Spinal cord (tissue), 10 donors: ENCODE measurements at places on chromosomes 6 and 20. TPM values are rescaled to one million over a fixed set of nuclear protein-coding genes. Genes with fewer than 3 reads are reported as not detected.

The POPDC3 gene
- 9.0 TPM for total RNA-seq

The SLC17A4 gene
- total RNA-seq = not detected

The CST5 gene
- total RNA-seq = not detected

DNA sequence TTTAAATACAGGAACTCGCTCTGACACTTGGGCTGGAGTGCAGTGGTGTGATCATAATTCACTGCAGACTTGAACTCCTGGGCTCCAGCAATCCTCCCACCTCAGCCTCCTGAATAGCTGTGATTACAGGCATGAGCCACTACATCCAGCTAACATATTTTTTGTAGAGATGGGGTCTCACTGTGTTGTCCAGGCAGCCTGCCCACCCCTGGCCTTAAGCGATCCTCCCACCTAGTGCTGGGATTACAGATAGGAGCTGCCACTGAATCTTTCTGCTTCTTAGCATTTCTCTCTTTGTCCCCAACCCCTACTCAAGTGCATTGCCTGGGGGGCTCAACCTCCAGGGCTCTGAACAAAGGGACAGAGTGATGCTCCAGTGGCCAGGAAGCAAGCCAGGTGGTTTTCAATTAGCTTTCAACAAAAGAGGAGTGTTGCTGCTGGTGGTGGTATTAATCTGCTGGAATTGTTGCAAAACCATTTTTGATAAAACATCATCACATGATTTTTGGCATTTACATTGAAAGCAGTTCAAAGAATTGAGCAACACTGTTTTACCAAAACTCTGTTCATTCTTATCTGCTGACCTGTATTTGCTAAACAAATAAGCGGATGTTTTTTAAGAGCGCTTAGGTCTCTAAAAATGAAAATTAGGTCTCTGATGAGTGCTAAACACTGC is 40.4 kb upstream of the BPIFA2 start:
- no peaks in the 10 kb centered on the region for H3K27me3 ChIP-seq
- no peak for DNase-seq
- no peak overlapping the region for H3K27ac ChIP-seq
- no peak overlapping the region for H3K4me3 ChIP-seq
- H3K36me3 ChIP-seq = no peaks in the 10 kb centered on the region
- H3K4me1 ChIP-seq = peaks cover 6% of the 10 kb centered on the region

DNA sequence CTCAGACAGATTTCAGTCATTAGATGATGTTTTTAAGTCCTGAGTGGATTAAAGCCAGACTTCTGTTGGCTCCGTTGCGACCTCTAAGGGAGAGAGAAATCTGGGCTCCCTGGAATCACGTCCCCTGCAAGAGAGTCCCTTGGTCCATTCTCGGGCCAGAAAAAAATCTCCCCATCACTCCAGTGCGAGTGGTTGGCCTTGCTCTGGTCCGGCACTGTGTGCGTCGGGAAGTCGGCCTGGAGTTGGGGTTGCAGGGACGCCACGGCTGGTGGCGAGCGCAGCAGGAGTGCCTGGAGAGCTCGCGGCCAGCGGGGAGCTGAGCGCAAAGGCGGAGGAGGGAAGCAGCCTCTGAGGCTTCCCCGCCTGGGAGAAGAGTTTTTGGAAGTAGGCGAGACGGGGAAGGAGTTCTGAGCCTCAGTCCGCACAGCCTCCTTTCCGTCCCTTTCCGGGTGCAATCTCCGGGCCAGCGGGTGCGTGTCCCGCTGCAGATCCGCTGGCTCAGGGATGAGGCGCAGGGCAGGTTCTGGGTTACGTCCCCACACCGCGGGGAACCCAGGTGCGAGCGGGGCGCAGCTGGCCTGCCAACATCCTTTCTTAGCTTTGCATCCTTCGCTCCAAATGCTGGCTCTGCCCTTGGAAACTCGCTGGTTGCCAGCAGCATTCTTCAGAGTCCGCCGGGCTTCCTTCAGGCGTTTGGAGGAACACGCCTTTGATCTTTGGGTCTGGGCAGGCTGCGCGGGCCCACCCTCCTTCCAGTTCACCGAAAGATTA is 6.8 kb downstream of the TCF21 start:
- DNase-seq = no peak
- no peak overlapping the region for H3K4me3 ChIP-seq
- H3K36me3 ChIP-seq = no peaks in the 10 kb centered on the region
- no peak overlapping the region for H3K27ac ChIP-seq

- H3K4me1 ChIP-seq = peaks cover 9% of the 10 kb centered on the region
- no peak for DNase-seq
- no peak overlapping the region for H3K27ac ChIP-seq
- H3K4me3 ChIP-seq = peak overlapping the region; percentile 27
- H3K36me3 ChIP-seq = no peaks in the 10 kb centered on the region
Measured at GRCh38 chr6:31462026-31462963, 35.6 kb upstream of the MICB start.

GRCh38 chr6:73515204-73515655 is 5.6 kb downstream of the EEF1A1 start:
- DNase-seq = no peak
- H3K4me3 ChIP-seq = no peak overlapping the region
- no peaks in the 10 kb centered on the region for H3K27me3 ChIP-seq
- peaks cover 14% of the 10 kb centered on the region for H3K4me1 ChIP-seq
- peaks cover 27% of the 10 kb centered on the region for H3K36me3 ChIP-seq
- H3K27ac ChIP-seq = peak overlapping the region; percentile 11

DNA sequence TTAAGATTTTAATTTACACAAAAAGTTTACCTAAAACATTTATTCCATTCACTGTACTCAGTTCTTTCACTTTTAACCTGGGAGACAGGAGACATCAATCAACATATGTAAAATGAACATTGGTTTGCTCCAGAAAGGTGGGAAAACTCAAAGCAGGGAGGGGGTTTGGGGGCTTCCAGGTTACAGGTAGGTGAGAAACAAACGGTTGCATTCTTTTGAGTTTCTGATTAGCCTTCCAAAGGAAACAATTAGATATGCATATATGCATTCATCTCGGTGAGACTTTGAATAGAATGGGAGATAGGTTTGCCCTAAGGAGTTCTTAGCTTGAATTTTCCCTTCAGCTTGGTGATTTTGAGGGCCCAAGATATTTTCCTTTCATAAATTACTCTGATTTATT is 38.2 kb upstream of the HDAC2 start:
- DNase-seq = no peak
- no peaks in the 10 kb centered on the region for H3K36me3 ChIP-seq
- H3K27me3 ChIP-seq = no peaks in the 10 kb centered on the region
- H3K4me3 ChIP-seq = no peak overlapping the region
- H3K4me1 ChIP-seq = no peaks in the 10 kb centered on the region
- H3K27ac ChIP-seq = no peak overlapping the region

- H3K4me3 ChIP-seq = no peak overlapping the region
- no peaks in the 10 kb centered on the region for H3K27me3 ChIP-seq
- H3K4me1 ChIP-seq = no peaks in the 10 kb centered on the region
- H3K36me3 ChIP-seq = no peaks in the 10 kb centered on the region
- no peak overlapping the region for H3K27ac ChIP-seq
Measured at GRCh38 chr6:84651583-84651982, 112.8 kb downstream of the TBX18 start.

DNA sequence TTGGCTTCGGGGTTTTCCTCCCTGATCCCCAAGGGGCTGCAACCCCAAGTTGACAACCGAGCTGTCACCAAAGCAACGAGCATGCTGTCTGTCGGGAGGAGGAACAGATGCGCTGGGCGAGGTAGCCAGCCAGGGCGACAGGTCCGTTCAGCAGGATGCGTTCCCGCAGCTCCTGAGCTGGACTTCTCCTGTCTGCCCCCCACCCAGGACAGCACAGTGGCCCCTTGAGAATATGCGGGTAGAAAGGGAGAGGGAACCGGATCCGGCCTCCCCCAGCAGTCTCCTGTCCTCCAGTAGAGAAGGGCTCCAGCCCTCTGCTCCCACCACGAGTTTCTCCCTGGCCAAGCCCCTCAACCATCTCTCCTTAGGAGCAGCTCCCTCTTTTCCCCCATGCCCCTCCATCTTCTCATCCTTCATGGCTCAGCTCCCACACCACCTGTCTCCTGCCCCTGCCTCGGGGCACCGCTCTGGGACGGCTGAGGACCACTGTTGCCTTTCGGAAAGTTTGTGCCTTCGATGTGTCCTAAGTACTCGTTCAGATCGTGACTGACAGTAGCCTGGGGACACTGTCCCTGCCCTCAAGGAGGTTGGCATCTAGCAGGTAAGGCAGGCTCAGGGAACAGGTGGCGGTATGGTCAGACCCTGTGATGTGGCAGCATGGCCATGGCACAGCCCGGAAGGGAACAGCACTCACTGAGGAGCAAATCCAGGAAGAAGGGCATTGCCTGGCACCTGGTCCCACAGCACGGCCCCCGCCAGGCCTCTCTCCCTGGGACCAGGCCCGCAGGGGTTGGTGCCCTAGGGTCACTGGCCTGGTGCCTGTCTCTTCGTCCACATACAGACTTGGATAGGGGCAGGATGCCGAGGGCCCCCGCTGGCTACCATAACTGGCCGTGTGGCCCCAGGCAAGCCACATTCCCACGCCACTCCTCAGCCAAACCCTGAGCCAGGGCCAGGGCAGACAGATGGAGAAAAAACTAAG is 96.3 kb downstream of the ASXL1 start:
- H3K27ac ChIP-seq = no peak overlapping the region
- H3K4me3 ChIP-seq = no peak overlapping the region
- no peaks in the 10 kb centered on the region for H3K27me3 ChIP-seq
- peaks cover 82% of the 10 kb centered on the region for H3K36me3 ChIP-seq
- DNase-seq = no peak
